Sigmoid colon (tissue), 7 donors: ENCODE measurements at places on chromosomes 7 and 10. TPM values are rescaled to one million over a fixed set of nuclear protein-coding genes. Genes with fewer than 3 reads are reported as not detected.

NEURL1 gene
- total RNA-seq: 0.41 TPM

CTAGE6 gene
- total RNA-seq: 0.54 TPM

DNA sequence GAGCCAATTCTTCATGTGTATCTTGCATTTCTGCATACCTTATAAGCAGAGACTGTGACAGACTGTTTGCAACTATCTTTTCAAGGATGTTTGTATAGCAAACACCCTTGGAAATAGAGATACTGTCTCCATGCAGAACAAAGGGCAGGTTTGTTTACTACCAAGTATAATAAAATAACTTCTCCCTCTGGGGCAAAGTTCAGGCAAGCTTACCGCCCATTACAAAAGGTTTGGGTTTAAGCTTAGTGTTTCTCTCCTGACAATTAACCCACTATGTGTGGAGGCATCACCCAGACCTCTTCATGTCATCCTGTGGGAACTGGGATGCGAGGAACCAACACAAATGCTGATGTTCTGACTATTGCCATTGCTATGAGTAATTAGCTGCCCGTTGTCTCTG is 479.1 kb upstream of the ZMIZ1 start:
- no peak overlapping the region for H3K4me3 ChIP-seq
- H3K27ac ChIP-seq: no peak overlapping the region
- DNase-seq: no peak
- H3K36me3 ChIP-seq: no peaks in the 10 kb centered on the region
- H3K27me3 ChIP-seq: no peaks in the 10 kb centered on the region
- H3K4me1 ChIP-seq: peaks cover 40% of the 10 kb centered on the region

GRCh38 chr7:132656846-132657776 is 80.8 kb upstream of the PLXNA4 start:
- peaks cover 4% of the 10 kb centered on the region for H3K4me1 ChIP-seq
- DNase-seq: no peak
- no peaks in the 10 kb centered on the region for H3K36me3 ChIP-seq
- no peak overlapping the region for H3K4me3 ChIP-seq
- H3K27ac ChIP-seq: no peak overlapping the region

DNA sequence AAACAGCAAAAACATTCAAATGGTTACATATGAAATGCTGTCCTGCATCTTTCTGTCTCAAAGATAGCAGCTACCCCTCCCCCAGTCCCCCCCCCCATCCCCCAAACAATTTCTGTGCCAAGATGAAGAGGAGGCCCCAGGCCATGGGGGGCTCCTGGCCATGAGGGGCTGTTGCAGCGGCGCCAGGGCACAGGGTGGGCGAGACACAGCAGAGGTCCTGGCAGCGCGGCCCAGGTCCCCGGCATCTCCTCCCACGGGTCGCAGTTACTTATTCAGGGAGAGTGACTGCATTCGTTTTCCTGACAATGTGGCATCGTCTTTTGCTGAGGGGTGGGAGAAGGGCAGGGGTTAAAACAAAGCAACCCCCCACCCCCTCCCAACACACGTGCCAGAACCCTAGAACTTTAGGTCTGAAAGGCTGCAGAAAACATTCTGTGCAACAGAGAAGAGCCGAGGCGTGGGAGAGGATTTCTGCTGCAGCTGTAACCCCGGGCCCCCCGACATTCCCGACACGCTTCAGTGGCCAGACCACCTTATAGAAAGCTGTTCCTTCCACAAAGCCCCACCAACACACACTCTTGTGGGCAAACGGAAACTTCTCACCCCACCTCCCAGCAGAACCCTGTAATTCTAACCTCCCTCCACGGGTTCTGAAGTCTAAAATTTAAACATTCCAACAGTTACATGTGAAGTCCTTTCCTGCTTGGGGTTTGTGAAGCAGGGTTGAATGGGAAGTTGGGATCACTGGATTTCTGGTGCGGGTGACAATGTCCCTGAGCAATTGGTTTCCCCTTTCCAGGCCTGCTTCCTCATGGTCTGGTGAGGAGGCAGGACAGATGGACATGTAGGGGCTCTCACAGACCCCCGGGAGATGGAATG is 11.7 kb downstream of the PDAP1 start:
- H3K4me3 ChIP-seq: no peak overlapping the region
- no peaks in the 10 kb centered on the region for H3K4me1 ChIP-seq
- H3K36me3 ChIP-seq: peaks cover 68% of the 10 kb centered on the region
- no peak for DNase-seq
- H3K27ac ChIP-seq: no peak overlapping the region
- H3K27me3 ChIP-seq: no peaks in the 10 kb centered on the region

DNA sequence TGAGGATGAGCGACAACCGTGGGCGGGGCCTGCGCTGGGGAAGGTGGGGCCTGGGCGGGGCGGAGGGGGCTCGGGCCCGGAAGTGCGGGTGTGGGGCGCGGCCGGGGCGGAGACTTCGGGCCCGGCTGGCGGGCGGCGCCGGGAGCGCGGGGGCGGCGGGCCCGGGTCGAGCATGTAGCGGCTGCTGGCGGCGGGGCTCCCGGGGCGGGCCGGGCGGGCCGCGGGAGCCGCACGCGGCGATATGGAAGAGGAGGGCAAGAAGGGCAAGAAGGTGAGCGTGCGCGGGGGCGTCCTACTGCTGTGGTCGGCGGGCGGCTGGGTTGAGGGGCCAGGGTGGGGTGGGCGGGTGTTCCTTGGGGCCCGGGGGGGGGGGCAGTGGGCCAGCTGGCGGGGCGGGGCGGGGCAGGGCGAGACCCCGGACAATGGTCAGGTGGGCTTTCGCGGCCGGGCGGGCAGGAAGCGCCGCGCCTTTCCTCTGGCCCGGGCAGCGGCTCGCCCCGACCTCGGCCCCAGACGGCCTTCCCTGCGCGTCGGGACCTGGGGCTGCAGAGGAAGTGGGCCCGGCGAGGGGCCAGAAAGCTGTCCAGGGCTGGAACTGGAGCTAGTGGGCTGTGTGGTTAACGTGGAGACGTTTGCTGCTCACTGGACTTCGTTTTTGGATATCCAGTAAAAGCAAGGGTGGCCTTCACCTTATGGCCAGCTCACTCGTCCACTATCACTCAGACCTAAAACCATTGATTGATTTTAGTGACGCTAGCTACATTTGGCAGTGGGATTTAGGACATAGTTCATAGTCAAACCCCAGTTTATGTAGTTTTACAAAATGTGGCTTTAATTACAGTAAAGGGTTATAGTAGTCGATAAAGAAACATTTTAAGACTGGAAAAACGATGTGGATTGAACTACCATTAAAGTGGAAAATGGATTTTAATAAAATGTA is at the start of gene CCM2:
Gene CCM2 (plus strand): TSS at position 109 of the 940 bp plus-strand sequence. CDS start 133 bp downstream, at position 242.
- H3K27ac ChIP-seq: peak within 1 kb of the TSS; percentile 86
- no peaks in the 10 kb centered on the region for H3K4me1 ChIP-seq
- no peaks in the 10 kb centered on the region for H3K36me3 ChIP-seq
- peak; percentile 81 for DNase-seq
- peak within 1 kb of the TSS; percentile 59 for H3K4me3 ChIP-seq
- H3K27me3 ChIP-seq: no peaks in the 10 kb centered on the region

EFCAB10 gene
- total RNA-seq: not detected

GRCh38 chr7:108311446-108312168 is 144.6 kb downstream of the NRCAM start:
- no peaks in the 10 kb centered on the region for H3K27me3 ChIP-seq
- H3K27ac ChIP-seq: no peak overlapping the region
- no peaks in the 10 kb centered on the region for H3K36me3 ChIP-seq

GALNT17 gene
- total RNA-seq: 15.6 TPM

GRCh38 chr7:139734395-139734794 is 43.4 kb downstream of the HIPK2 start:
- no peaks in the 10 kb centered on the region for H3K36me3 ChIP-seq
- H3K4me1 ChIP-seq: no peaks in the 10 kb centered on the region
- no peak overlapping the region for H3K4me3 ChIP-seq

GRCh38 chr7:66539902-66540375 is 88.7 kb upstream of the KCTD7 start:
- H3K4me3 ChIP-seq: no peak overlapping the region
- no peaks in the 10 kb centered on the region for H3K4me1 ChIP-seq
- no peak overlapping the region for H3K27ac ChIP-seq
- H3K36me3 ChIP-seq: peaks cover 17% of the 10 kb centered on the region
- no peaks in the 10 kb centered on the region for H3K27me3 ChIP-seq

OR2A7 gene
- 1.4 TPM for total RNA-seq

DNA sequence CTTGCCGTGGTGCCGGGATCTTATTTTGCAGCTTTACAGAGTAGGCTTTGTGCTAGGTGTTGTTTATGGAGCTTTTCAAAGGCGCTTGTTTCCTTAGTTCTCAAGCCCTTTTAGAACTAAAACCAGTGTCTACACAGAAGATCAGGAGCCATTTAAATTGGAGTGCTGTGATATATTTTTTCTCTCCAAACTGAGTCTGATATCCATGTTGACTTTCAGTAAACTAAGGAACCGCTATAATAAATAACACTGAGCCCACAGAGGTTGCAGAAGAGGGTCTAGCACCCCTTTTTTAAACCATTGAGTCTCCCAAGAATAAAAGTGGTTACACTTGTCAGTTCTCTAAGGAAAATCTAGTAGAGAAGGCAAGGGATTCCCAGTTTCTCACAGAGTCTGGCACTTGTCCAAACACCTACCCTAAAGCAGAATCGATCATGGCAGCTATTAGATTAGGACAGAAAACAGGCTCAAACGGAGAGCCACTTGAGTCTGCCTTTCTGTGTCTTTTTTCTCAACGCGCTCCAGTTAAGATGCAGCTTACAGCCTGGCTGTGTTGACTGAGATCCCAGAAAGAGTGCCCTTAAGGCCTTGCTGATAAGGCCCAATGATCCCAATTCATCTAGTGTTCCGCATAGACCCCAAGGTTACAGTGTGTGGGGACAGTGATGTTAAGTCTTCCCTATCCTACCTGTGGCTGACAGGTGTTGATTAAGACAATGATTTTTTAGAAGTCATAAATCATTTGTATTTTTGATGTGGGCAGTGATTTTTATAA is 804 bp downstream of the TMEM106B start:
- no peak for DNase-seq
- no peaks in the 10 kb centered on the region for H3K4me1 ChIP-seq
- H3K36me3 ChIP-seq: no peaks in the 10 kb centered on the region

DNA sequence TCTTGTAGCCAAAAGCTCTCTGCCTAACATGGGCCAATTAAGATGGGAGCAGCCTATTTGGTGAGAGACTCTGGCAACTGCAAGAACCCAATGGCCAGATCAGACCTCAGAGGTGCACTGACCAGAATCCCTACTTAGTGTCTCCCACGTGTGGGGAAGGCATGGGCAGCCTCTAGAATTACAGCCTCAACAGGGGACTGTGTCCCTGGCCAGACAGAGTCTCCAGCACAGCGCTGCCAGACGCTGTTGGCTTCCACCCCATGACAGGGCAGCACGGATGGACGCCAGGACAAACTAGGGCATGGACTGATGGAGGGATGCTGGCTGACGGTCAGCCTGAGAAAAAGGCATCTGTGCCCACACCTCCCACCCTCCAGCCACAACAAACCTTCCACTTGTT is 729.3 kb upstream of the AUTS2 start:
- no peak overlapping the region for H3K4me3 ChIP-seq
- no peak for DNase-seq
- H3K27me3 ChIP-seq: no peaks in the 10 kb centered on the region
- no peaks in the 10 kb centered on the region for H3K4me1 ChIP-seq
- H3K27ac ChIP-seq: no peak overlapping the region

- H3K36me3 ChIP-seq: no peaks in the 10 kb centered on the region
- no peak overlapping the region for H3K4me3 ChIP-seq
- H3K27me3 ChIP-seq: no peaks in the 10 kb centered on the region
- DNase-seq: no peak
Measured at GRCh38 chr7:154975984-154976383, 26.9 kb downstream of the PAXIP1 start.

DNA sequence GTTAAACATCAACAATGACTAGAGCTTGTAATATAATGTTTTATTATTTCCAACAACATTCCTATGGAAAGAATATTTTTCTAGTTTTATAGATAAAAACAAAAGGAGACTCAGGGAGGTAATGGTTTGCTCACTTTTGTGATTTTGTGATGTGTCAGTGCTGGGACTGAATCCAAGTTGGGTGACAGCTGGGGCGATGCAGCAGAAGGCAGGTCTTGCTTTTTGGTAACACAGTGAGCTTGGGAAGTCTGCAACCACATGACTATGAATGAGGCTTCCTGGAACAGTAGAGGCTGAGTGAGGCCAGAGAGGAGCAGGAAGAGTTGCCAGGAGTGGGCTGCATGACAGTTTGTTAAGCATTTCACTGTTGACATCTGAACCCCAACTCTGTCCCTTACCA is 4.9 kb upstream of the YKT6 start:
- peaks cover 23% of the 10 kb centered on the region for H3K27me3 ChIP-seq
- no peaks in the 10 kb centered on the region for H3K36me3 ChIP-seq

GRCh38 chr7:155951554-155952158 is 139.4 kb upstream of the SHH start:
- H3K4me1 ChIP-seq: no peaks in the 10 kb centered on the region
- H3K36me3 ChIP-seq: no peaks in the 10 kb centered on the region
- no peak overlapping the region for H3K27ac ChIP-seq
- H3K4me3 ChIP-seq: no peak overlapping the region
- peak; percentile 26 for DNase-seq

DNA sequence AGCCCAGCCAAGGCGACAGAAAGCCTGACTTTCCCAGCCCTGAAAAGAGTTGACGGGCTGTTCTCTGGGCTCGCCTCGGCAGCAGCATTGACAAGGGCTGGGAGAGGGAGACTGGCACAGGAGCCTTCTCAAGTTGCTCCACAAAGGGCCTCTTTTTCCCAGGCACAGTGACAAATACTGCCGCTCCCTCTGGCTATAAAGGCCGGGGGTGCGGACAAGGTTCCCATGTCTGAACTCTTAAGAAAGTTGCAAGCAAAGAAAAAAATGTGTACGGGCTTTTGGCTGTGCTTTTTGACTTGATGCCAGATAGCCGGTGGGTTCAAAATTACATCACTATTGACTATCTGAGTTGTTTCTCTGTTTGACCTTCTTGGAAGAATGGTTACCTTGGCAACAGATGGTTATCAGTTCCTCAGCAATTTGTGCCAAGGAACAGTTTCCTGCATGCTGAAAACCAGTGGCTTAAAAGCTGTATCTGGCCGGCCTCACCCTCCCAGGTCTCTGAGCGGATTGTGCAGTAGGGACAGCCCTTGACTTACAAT is 115.9 kb upstream of the EEPD1 start:
- no peak for DNase-seq
- H3K36me3 ChIP-seq: no peaks in the 10 kb centered on the region
- H3K27me3 ChIP-seq: no peaks in the 10 kb centered on the region
- H3K4me3 ChIP-seq: no peak overlapping the region
